CD4-positive, alpha-beta T cell treated with Interferon alpha-2 for 1 hour (primary cell): ENCODE measurements at places on chromosomes 5 and 9.
A peak's percentile ranks its signal among the peaks of the same experiment; 100 is the strongest.

- no peak for DNase-seq
Measured at GRCh38 chr5:77937015-77937908, 161.1 kb upstream of the TBCA start.

DNA sequence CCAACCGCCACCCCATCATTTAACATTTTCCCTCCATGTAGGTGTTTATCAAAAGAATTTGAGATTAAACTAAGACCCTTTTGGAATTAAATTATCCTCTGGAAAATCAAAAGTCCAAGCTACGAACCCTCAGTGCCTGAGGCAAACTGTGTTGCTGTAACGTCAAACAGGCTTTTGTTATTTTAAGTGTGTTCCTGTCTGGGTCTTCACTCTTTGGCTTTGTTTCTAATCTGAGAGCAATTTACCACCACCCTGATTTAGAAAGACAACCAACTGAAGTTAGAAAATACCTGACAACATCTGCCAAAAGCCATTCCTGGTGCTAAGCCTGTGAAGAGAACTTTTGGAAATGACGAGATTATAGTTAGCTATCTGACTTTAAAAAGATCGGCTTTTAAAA is 199.9 kb downstream of the DIRAS2 start:
- DNase-seq, result no peak

- no peak for DNase-seq
Measured at GRCh38 chr5:610011-610743, 2.0 kb upstream of the CEP72 start.

GRCh38 chr9:130636648-130637020 is 27.8 kb upstream of the PRDM12 start:
- DNase-seq, result no peak

- DNase-seq, result no peak
Measured at GRCh38 chr9:81578606-81579005, 110.7 kb downstream of the TLE1 start.

- no peak for DNase-seq
Measured at GRCh38 chr9:68947842-68948569, 65.9 kb downstream of the PRKACG start.

DNA sequence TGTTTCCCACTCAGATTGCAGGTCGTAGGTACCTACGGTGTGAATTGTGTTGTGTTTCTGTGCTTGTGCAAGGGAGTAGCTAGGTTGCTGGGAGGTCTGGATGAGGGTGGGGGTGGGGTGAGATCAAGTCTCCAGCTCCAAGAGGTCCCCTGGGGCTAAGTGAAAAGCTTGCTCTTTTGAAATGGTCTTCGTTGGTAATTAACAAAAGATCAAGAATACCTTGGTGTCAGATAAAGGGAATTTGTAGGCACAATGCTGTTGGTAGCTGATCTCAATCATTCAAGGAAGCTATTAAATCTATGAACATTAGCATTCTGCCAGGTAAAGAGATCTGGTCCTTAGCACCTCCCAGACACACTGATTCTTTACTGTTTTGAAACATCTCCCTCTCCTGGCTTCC is 928 bp upstream of the PCDHGC4 start:
- no peak for DNase-seq

DNA sequence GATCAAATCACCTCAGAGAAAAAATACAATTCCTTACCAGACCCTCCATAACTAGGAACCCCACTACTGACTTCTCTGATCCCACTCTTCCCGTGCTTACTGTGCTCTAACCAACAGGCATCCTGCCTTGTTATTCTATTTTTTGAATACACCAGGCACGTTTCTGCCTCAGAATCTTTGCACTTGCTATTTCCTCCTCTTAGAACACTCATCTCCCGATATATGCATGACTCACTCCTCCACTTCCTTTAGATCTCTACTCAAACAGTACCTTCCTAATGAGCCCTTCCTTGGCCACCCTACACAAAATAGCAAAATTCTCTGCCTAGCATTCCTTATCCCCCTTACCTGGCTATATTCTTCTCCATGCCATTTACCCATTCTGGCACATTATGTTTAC is 43.9 kb downstream of the MAPKAP1 start:
- no peak for DNase-seq

GRCh38 chr5:178762391-178762790 is 31.9 kb upstream of the ZNF354A start:
- DNase-seq, result no peak

- DNase-seq, result no peak
Measured at GRCh38 chr9:83166372-83166771, 103.4 kb upstream of the RASEF start.

GRCh38 chr5:10586008-10586407 is 22.1 kb downstream of the ANKRD33B start:
- no peak for DNase-seq

GRCh38 chr9:5499889-5500398 is 10.4 kb upstream of the PDCD1LG2 start:
- DNase-seq, result no peak

- DNase-seq, result no peak
Measured at GRCh38 chr9:34465468-34465867, 6.9 kb downstream of the DNAI1 start.

GRCh38 chr9:134071149-134071548 is 3.3 kb upstream of the BRD3 start:
- DNase-seq, result no peak

DNA sequence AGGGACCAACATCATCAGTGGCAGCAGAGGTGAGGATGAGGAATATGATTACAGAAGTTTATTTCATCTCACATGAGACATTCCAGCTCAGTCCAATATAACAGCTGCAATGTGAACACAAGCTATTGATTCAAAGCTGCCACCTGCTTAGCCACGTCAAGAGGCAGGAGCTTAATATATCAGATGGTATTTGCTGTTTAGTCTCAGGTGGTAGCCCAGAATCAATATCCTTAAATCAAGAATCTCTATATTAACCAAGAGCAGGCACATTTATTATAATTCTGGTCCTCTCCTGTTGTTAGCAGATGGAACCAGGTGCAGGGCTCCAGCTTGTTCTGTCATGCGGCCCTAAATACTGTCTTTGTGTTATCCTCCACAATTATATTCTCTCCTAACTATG is 431.6 kb downstream of the ICE1 start:
- no peak for DNase-seq

- no peak for DNase-seq
Measured at GRCh38 chr5:21893161-21893560, 960.0 kb downstream of the CDH12 start.

DNA sequence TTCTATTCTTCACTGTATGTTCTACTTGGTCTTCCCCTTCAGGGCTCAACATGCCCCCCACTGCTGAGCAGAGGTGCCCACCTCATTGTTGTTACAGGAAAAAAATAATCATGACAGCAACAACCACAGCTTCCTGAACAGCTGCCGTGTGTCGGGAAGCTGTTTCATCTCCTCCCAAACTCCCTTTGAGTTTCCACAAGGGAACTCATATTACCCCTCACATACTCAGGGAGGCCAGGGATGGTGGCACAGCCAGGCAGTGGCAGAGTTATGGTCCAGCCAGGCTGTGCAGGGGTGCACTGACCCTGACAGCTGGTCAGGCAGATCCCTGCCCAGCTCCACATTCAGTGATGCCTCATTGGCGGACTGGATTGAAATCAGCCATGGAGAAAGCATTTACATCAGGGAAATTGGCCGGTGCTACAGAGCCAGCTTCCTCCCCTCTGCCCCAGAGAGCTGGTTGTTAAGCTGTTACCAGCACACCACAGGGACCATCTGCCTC is 37.3 kb downstream of the SARDH start:
- no peak for DNase-seq

DNA sequence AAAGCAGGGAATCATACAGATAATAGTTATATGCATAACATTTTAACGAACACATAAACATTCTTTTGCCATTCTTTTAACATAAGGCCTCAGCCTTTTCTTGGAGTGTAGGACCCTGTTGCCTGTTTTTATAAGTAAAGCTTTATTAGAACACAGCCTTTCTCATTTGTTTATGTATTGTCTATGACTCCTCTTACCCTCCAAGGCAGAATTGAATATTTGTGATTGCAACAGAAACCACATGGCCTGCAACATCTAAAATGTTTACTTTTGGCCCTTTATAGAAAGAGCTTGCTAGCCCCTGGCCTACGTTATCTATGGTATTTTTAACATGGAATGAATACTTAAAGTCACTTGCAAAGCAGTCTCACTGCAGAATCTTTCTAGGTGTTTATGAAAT is 2.6 kb downstream of the SLC31A1 start:
- no peak for DNase-seq

- no peak for DNase-seq
Measured at GRCh38 chr9:131347376-131348020, 46.4 kb upstream of the PRRC2B start.

- DNase-seq, result no peak
Measured at GRCh38 chr9:69985971-69986370, 57.7 kb upstream of the MAMDC2 start.

DNA sequence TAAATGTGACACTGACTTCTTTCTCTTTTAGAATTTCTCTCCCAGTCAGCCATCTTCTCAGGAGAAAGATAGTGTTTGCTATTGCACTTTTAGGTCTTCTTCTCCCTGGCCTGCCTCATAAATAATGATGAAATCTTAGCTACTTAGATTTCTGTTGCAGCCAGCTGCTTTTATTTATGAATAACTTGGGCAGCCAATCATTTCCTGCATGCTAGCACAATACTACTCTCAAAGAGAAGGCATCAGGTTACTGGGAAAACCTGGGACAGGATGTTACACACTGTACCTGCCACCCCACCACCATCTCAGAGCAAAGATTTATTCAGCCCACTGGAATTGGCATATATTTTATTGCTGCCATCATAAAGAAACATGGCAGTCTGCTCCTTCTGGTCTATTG is 266.6 kb downstream of the PRELID2 start:
- DNase-seq, result no peak

DNA sequence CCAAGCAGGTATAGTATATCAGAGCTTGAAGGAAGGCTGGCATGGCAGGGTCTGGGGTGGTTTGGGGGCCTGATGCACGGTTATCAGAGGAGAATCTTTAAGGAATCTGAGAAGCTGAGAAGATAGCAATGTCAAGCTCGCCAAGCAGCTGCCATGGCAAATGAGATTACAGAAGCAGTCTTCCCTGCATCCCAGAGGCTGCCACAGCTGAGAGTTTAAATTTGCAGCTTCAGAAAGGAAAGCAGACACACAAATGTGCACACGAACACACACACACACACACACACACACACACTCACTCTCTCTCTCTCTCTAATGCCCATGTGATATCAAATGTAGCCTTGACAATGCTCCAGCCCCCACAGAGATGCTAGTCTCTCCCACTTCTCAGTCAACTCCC is 79.0 kb upstream of the TNC start:
- no peak for DNase-seq

DNA sequence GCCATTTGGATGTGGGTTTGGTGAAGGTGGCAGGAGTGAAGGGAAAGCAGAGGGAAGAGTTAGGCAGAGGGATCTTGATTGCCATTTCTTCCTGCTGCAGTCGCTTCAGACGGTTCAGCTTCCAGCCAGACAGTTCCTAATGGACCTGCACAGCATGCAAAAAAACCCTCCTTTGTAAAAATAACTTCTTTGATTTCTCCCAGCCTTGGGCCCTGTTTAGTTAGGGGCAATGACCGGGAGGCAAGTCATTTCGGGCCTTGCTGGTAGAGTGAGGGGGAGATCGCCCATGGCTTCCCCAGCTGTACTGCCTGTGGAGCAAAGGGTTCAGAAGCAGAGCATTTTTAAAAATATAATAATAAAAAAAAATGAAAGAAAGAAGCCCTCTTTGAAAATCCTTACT is 67.2 kb upstream of the TLE1 start:
- no peak for DNase-seq

- no peak for DNase-seq
Measured at GRCh38 chr5:128015978-128016377, 67.6 kb upstream of the SLC12A2 start.

DNA sequence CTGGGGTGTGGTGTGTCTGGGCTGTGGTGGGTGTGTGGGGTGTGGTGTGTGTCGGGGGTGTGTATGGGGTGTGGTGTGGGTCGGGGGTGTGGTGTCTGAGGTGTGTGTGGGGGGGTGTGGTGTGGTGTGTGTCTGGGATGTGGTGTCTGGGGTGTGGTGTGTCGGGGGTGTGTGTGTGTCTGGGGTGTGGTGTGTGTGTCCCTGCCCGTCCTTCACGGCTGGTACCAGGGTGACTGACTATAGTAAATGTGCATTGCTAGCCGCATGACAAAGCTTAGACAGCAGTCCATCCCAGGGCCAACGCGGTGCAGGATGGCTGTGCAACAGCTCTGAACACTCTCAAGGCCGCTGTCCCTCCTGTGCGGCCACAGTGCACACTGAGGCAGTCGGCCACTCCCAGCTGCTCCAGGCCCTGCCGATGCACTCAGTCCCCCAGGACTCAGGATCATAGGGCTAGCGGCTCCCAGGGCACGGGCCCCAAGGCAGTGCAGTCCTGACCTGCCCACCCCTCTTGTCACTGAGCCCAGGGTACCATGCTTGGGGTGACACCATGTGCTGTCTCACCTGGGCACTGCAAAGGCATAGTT is 54.0 kb downstream of the SECISBP2 start:
- peak; percentile 68 for DNase-seq

GRCh38 chr9:33273972-33274328 is 9.1 kb downstream of the CHMP5 start:
- DNase-seq, result no peak

DNA sequence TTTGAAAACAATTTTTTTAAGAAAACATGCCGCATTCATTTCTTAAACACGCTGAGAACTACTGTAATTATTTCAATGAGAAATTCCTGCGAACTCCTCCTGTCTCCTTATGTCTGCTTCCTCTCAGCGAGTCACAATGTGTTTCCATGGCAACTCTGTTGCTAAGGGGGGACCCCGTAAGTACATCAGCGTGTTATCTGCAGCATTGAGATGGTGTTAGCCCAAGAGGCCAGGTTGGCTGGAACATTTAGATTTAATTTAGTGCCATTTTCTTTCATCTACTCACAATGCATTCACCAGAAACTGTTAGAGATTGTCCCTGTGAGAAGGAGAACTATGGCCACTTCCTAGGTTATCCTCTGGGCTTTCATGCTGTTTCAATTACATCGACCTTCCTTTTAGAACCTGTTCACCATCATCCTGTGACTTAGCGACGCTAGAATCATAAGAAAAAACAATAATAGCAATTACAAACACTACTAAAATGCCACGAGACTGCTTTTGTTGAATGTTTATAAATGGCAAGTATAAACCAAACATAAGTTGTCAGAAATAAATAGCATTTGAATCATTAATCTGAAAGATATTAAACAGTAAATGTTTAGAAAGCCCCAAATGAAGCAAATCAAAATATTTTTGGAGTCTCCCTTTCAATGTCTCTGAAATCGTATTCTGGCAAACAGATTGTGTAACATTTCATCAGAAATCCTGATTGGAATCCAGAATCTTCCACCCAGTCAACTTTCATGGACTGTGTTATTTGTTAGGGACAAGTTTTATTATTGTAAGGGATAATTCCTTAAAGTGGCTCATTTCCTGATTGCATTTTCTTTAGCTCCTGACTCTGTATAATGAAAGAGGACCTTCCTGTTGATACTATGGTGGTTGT is 39.7 kb upstream of the SHC3 start:
- DNase-seq, result no peak

GRCh38 chr9:136947955-136948510 is 3.0 kb downstream of the C8G start:
- DNase-seq, result peak; percentile 36

GRCh38 chr5:76594107-76594506 is 29.1 kb downstream of the F2RL2 start:
- no peak for DNase-seq
